Activated CD8-positive, alpha-beta T cell treated with anti-CD3 and anti-CD28 coated beads, Interleukin-2, amount 10 ng/mL, durations not matched to agents 7 days and 5 days (primary cell): ENCODE measurements at places on chromosomes 6 and 20. TPM values are rescaled to one million over a fixed set of nuclear protein-coding genes. Genes with fewer than 3 reads are reported as not detected.

- no peak for DNase-seq
- H3K4me3 ChIP-seq: no peak overlapping the region
- peaks cover 28% of the 10 kb centered on the region for H3K27me3 ChIP-seq
- no peak overlapping the region for H3K27ac ChIP-seq
These were observed 257.9 kb downstream of the ALDH8A1 start for GRCh38 chr6:134692008-134692407.

GRCh38 chr6:151179321-151179720 lies 60.4 kb upstream of the AKAP12 start:
- H3K4me1 ChIP-seq: no peaks in the 10 kb centered on the region
- no peaks in the 10 kb centered on the region for H3K36me3 ChIP-seq
- peaks cover 12% of the 10 kb centered on the region for H3K27me3 ChIP-seq
- no peak for DNase-seq

- no peaks in the 10 kb centered on the region for H3K4me1 ChIP-seq
- H3K4me3 ChIP-seq: no peak overlapping the region
- no peaks in the 10 kb centered on the region for H3K36me3 ChIP-seq
- H3K27me3 ChIP-seq: no peaks in the 10 kb centered on the region
- no peak for DNase-seq
These were observed 101.8 kb upstream of the COL21A1 start for GRCh38 chr6:56349194-56349593.

DNA sequence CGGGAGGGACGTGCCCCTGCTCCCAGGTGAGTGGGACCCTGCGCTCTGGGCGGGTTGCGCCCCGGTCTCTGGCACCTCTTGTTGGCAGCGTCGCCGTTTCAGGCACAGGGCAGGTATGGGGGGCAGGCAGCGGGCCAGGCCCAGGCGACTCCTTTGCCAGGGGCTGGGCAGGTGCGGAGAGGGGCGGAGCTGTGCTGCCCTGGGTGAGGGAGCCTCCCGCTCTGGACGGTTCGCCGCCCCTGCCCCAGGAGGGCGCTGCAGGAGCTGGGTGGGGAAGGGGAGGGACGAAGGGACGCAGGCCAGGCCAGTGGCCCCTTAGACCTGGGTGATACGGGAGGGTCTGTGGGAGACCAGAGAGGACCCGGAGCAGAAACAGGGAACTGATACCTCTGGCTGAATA lies 663.9 kb upstream of the DEFB115 start:
- H3K4me3 ChIP-seq: no peak overlapping the region
- H3K4me1 ChIP-seq: no peaks in the 10 kb centered on the region
- no peak for DNase-seq
- H3K27me3 ChIP-seq: no peaks in the 10 kb centered on the region
- no peak overlapping the region for H3K27ac ChIP-seq
- no peaks in the 10 kb centered on the region for H3K36me3 ChIP-seq

SOX4 gene
- 0.71 TPM for total RNA-seq

RSPO3 gene
- total RNA-seq: not detected

DNA sequence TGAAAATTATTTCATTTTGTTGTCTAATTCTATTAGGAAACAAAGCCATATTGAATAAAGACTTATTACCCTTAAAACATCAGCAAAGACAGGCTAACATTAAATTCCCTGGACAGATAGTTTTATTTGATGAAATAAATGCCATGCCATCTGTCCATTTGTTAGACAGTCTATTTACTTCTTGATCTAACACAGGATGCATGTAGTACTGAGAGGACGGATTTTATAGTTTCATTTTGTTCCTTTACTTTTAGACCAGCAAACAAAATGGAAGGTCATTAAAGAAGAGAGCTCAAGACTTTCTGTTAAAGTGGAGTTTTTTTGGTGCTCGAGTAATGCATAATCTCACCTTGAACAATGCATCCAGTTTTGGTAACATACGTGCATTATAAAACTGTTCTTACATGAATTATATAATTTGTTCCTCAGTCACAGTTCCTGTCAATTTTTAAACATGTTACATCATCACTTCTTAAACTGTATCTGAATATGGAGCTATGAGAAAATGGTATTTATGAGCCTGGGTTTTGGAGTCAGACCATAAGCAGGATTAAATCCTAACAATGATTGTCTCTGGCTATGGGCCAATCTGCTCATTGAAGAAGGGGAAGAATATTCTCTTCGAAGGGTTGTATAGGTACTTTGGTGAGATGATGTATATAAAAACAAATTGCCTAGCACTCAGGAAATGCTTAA lies 46.0 kb downstream of the RFX6 start:
- H3K36me3 ChIP-seq: no peaks in the 10 kb centered on the region
- no peaks in the 10 kb centered on the region for H3K4me1 ChIP-seq
- no peaks in the 10 kb centered on the region for H3K27me3 ChIP-seq

SRSF3 gene
- 482 TPM for total RNA-seq

GRCh38 chr6:87589693-87590416 lies at the start of the genes ORC3 and RARS2:
TSS of gene ORC3 (plus strand) at chr6:87590135. CDS start at chr6:87590169, 34 bp downstream.
TSS of gene RARS2 (minus strand) at chr6:87589987. CDS start at chr6:87589957, 30 bp downstream.
- H3K27ac ChIP-seq: peak within 1 kb of the TSS; percentile 85
- DNase-seq: peak; percentile 95
- H3K27me3 ChIP-seq: no peaks in the 10 kb centered on the region
- peak within 1 kb of the TSS; percentile 83 for H3K4me3 ChIP-seq
- peaks cover 29% of the 10 kb centered on the region for H3K36me3 ChIP-seq

GRCh38 chr6:71011871-71012371 lies 55.1 kb upstream of the B3GAT2 start:
- peaks cover 6% of the 10 kb centered on the region for H3K27me3 ChIP-seq
- H3K4me3 ChIP-seq: no peak overlapping the region
- H3K36me3 ChIP-seq: no peaks in the 10 kb centered on the region
- no peaks in the 10 kb centered on the region for H3K4me1 ChIP-seq
- no peak overlapping the region for H3K27ac ChIP-seq

DNA sequence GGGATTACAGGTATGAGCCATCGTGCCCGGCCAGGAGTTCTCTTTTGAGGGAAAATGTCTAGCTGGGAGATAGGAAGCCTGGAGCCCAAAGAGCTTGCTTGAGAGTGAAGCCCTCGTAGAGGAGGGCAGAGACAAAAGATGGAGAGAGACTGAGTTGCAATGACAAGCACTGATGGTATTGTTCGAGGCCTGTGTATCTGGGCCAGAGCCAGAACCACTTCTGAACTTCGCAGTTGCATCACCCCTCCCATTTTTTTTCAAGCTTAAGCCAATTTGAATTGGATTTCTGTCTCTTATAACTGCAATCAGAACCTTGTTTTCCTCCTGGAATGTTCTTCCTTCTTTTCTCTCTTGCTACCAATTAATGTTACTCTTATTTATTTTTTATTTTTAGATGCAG lies 83.1 kb downstream of the KCNB1 start:
- peaks cover 5% of the 10 kb centered on the region for H3K27me3 ChIP-seq
- no peak overlapping the region for H3K4me3 ChIP-seq
- H3K4me1 ChIP-seq: no peaks in the 10 kb centered on the region

GRCh38 chr6:12602342-12602741 lies 114.2 kb upstream of the PHACTR1 start:
- H3K4me3 ChIP-seq: no peak overlapping the region
- H3K4me1 ChIP-seq: no peaks in the 10 kb centered on the region
- DNase-seq: no peak
- H3K36me3 ChIP-seq: no peaks in the 10 kb centered on the region

DNA sequence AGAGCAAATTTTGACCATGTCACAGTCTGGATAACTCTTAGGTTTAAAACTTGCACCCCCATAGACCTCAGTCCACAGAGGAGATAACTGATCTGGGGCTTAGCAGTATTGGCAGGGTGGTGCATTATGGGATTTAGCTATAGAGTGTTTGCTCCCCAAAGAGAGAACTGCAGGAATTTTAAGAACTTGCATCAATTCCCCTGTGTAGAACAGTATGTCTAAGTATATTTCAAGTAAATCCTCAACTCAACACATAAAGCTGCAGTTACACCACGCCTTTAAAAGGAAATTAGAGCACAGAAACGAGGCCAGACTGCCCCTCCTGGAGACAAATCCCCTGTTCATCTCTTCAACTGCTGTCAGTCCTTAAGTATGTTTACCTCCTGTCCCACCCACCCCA lies 144.9 kb downstream of the TRMT11 start:
- no peak overlapping the region for H3K27ac ChIP-seq
- H3K4me1 ChIP-seq: no peaks in the 10 kb centered on the region
- H3K27me3 ChIP-seq: peaks cover 2% of the 10 kb centered on the region
- H3K4me3 ChIP-seq: no peak overlapping the region
- no peak for DNase-seq
- H3K36me3 ChIP-seq: peaks cover 4% of the 10 kb centered on the region

DNA sequence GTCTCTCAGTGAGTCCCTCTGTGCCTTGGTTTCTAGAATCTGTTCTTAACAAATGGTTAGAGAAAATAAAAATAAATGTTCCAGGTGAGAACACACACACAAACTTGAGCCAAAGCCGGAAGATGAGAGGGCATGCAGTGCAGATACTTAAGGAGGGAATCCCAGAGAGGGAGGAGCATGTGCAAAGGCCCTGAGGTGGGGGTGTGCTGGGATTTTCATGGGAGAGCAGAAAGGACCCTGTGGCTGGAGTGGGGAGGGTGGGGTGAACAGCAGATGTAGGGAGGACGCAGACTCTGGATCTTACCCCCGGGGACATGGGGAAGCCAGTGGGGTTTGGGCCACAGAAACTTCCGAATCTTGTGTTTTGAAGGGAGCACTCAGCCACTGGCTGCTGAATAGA lies 17.5 kb downstream of the TFAP2C start:
- H3K36me3 ChIP-seq: no peaks in the 10 kb centered on the region
- no peak for DNase-seq
- H3K4me3 ChIP-seq: no peak overlapping the region
- no peaks in the 10 kb centered on the region for H3K27me3 ChIP-seq
- H3K27ac ChIP-seq: no peak overlapping the region
- H3K4me1 ChIP-seq: no peaks in the 10 kb centered on the region

- H3K27ac ChIP-seq: no peak overlapping the region
- DNase-seq: no peak
- peaks cover 10% of the 10 kb centered on the region for H3K36me3 ChIP-seq
- H3K4me1 ChIP-seq: peaks cover 50% of the 10 kb centered on the region
- H3K4me3 ChIP-seq: no peak overlapping the region
These were observed 5.0 kb downstream of the KIF3B start for GRCh38 chr20:32282461-32282860.

GRCh38 chr20:40468759-40469158 lies 220.3 kb downstream of the MAFB start:
- H3K27ac ChIP-seq: no peak overlapping the region
- no peaks in the 10 kb centered on the region for H3K36me3 ChIP-seq
- no peak overlapping the region for H3K4me3 ChIP-seq
- H3K27me3 ChIP-seq: no peaks in the 10 kb centered on the region
- H3K4me1 ChIP-seq: no peaks in the 10 kb centered on the region

GRCh38 chr6:3031857-3032640 lies 32.4 kb downstream of the NQO2 start:
- H3K4me1 ChIP-seq: peaks cover 19% of the 10 kb centered on the region
- H3K4me3 ChIP-seq: no peak overlapping the region
- no peak for DNase-seq
- peaks cover 42% of the 10 kb centered on the region for H3K27me3 ChIP-seq
- no peak overlapping the region for H3K27ac ChIP-seq

GRCh38 chr6:105069821-105070445 lies 109.9 kb downstream of the POPDC3 start:
- H3K27ac ChIP-seq: no peak overlapping the region
- no peak for DNase-seq
- H3K4me3 ChIP-seq: no peak overlapping the region
- H3K4me1 ChIP-seq: no peaks in the 10 kb centered on the region
- peaks cover 17% of the 10 kb centered on the region for H3K27me3 ChIP-seq

DNA sequence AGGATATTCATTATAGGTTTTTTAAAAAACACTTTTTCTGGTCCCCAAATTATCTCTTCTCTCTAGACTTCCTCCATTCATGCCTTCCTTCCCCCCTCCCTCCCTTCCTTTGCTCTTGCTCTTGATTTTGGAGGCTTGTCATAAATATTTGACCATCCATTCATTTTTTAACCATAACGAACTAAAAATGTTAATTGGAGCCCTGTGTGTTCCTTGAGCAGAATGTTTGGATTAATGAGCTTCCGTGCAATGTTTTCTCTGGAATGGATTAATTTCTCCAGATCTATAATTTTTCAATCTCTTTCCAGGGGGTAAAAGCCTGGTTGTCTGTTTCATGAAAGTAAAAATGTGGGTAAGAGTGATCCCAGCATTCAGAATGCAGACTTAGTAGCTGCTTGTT lies 155.5 kb downstream of the ESR1 start:
- peaks cover 19% of the 10 kb centered on the region for H3K4me1 ChIP-seq
- no peak overlapping the region for H3K4me3 ChIP-seq
- peaks cover 56% of the 10 kb centered on the region for H3K27me3 ChIP-seq
- H3K27ac ChIP-seq: no peak overlapping the region
- no peak for DNase-seq
- no peaks in the 10 kb centered on the region for H3K36me3 ChIP-seq

DNA sequence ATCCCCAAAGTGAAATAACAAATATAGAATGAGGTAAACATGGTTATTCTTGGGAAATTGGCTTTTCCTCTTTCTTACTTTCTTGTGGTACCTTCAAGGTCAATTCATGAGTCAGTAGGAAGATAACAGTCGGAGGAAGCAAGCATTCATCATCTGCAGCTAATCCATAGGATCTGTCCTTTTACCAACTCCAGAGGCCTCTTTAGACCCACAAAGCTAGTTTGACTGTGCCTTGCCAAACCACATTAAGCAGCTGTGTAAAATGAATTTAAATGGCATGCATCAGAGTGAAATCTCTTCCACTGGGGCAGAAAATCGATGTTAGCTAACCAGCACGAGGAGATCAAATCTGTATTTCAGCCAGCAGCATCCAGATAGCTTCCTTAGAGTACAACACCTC lies 171.3 kb downstream of the TMEM242 start:
- H3K4me1 ChIP-seq: peaks cover 6% of the 10 kb centered on the region
- H3K36me3 ChIP-seq: peaks cover 17% of the 10 kb centered on the region
- no peak overlapping the region for H3K4me3 ChIP-seq
- no peak overlapping the region for H3K27ac ChIP-seq

DNA sequence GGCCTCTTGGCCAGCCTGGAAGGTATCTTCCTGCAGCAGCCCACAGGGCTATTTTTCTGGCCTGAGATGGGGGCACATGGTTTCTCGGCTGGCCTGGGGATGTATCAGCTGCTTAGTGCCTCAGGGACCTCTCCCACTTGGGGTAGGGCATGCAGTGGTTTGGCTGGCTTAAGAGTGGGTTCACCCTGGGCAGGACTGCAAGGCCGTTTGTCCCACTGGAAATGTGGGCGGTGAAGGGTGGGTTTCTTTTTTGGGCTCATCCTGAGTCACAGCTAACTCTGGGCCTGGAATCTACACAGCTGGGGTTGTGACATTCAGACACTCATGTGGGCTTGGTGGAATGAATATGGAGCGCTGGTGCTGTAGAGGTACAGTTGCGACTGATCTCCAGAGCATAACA lies 62.0 kb downstream of the CDH26 start:
- H3K36me3 ChIP-seq: peaks cover 1% of the 10 kb centered on the region
- no peak for DNase-seq
- H3K4me3 ChIP-seq: no peak overlapping the region
- H3K4me1 ChIP-seq: peaks cover 4% of the 10 kb centered on the region

- H3K27me3 ChIP-seq: no peaks in the 10 kb centered on the region
- H3K4me1 ChIP-seq: peaks cover 6% of the 10 kb centered on the region
- H3K4me3 ChIP-seq: no peak overlapping the region
- no peak overlapping the region for H3K27ac ChIP-seq
These were observed 63.9 kb downstream of the REV3L start for GRCh38 chr6:111418971-111419693.
